ENCODE measurements at places on chromosomes 1 and 21.

DNA sequence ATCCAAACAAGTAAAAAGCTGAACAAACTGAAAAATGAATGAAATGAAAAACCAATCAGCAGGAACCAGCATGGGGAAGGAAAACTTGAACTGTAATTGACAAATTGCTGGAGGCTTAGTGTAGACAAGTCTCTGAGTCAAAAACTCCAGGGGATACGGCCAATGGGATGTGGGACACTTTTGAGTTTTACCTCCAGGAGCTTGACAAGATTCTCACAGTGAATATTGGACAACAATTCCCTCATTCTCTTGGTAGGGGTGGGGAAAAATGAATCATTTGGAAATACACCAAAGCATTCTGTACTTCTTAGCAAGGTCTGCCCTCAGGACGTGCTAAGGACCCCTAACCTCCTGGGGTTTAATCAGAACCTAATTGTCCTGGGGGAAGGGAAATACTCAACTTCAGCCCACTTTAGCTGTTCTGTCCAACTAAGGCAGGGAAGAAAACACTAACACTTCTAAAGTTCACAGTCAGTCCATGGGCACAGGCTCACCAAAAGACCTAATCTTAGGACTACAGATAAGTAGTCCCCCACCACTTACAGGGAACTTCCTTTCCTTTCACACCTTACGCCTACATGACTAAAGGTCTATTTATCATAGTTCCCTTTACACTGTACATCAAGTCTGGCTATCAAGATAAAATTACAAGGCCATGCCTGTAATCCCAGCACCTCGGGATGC, 60.7 kb upstream of the CDC42BPA start:
- no peak for DNase-seq

DNA sequence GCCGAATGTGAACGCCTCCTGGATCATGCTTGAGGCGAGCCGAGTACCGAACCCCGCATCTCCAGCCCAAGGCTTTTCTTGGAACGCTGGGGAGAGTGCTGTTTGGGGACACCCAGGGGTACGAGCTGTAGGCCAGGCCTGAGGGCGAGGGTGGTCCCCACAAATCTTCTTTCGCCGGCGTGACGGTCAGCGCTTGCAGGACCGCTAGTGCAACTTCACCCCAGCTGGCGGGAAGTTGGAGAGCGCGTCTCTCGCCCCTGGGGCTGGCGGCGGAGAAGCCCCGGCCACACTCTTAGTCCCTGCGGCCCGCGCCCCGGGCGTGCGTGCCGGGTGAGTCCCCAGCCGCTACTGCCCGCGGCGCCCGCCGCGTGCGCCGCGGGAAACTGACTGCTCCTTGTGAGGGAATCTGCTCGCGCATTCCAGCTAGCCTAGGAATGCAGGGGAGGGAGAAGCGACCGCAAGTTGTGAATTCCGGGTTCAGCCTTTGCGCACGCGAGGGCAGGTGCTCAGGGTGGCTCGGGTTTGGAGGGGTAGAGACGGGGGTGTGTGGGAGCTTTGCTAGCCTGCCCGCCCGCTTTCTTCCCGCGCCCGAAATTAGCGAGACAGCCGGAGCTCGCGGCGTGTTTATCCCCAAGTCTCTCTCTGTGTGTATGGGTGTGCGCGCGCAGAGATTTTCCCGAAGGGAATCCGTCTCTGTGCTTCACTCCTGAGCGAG, 884 bp downstream of the LHX4 start:
- DNase-seq: peak; percentile 15

GRCh38 chr1:110383251-110383990, 7.4 kb downstream of the SLC16A4 start:
- DNase-seq: no peak

- DNase-seq: no peak
These were observed 63.2 kb downstream of the SLC19A1 start for GRCh38 chr21:45478816-45479669.
